ENCODE measurements at places on chromosomes 13 and 19. TPM values are rescaled to one million over a fixed set of nuclear protein-coding genes. Genes with fewer than 3 reads are reported as not detected.

The FEM1A gene
- total RNA-seq: 9.0 TPM

The FUT3 gene
- not detected for total RNA-seq

The CCL25 gene
- not detected for total RNA-seq

The DMKN gene
- 27.1 TPM for total RNA-seq

The DACH1 gene
- total RNA-seq: 5.4 TPM

The FUT2 gene
- not detected for total RNA-seq

Data from aorta (tissue), 5 donors.